NCI-H2171 (cell line): ENCODE measurements at places on chromosomes 13 and 19.
A peak's percentile ranks its signal among the peaks of the same experiment; 100 is the strongest.

DNA sequence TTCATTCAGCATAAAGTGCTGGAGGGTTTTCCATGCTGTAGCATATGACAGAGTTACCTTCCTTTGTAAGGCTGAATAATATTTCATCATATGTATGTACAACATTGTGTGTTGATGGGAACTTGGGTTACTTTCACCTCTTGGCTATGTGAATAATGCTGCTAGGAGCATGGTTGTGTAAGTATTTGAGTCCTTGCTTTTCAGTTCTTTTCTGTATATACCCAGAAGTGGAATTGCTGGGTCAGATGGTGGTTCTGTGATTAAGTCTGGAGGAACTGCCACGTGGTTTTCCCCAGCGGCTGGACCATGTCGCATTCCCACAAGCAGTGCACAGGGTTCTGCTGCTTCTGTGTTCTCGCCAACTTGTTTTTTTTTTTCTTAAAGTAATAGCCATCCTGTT, 101.2 kb upstream of the TEX29 start:
- no peak for DNase-seq

GRCh38 chr19:50272263-50272897, 56.8 kb downstream of the KCNC3 start:
- DNase-seq = no peak

GRCh38 chr13:76048675-76049375, 412.7 kb downstream of the LMO7 start:
- DNase-seq = no peak

- no peak for DNase-seq
Measured at GRCh38 chr13:23868521-23868920, 20.7 kb downstream of the MIPEP start.

- no peak for DNase-seq
Measured at GRCh38 chr13:106768991-106769390, 201.1 kb upstream of the ARGLU1 start.

GRCh38 chr19:45113628-45114027, 20.6 kb downstream of the PPP1R37 start:
- DNase-seq = peak; percentile 49

DNA sequence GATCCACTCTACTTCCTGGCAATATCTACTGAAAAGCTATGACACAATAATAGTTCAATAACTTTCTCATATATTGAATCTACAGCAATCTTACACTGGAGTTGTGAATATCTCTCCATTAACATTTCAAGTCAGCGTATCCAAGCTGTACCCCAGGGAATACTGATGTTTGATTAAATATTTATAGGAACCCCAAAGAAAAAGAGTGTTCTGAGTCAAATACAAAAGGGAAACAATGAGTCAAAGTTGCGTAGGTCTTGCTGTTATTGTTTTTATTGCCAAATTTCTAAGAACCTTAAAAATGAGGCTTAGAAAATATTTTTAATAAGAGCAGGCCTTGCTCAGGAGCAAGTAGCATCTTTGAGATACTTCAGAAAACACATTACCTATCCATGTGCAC, 415.5 kb downstream of the FGF14 start:
- no peak for DNase-seq

GRCh38 chr19:33701565-33701964, 79.8 kb downstream of the CHST8 start:
- no peak for DNase-seq

GRCh38 chr19:13840305-13841085, 36.4 kb upstream of the NANOS3 start:
- DNase-seq = no peak

GRCh38 chr13:101944521-101944920, 457.3 kb downstream of the FGF14 start:
- no peak for DNase-seq

- no peak for DNase-seq
Measured at GRCh38 chr19:45568732-45569131, 15.9 kb downstream of the OPA3 start.

DNA sequence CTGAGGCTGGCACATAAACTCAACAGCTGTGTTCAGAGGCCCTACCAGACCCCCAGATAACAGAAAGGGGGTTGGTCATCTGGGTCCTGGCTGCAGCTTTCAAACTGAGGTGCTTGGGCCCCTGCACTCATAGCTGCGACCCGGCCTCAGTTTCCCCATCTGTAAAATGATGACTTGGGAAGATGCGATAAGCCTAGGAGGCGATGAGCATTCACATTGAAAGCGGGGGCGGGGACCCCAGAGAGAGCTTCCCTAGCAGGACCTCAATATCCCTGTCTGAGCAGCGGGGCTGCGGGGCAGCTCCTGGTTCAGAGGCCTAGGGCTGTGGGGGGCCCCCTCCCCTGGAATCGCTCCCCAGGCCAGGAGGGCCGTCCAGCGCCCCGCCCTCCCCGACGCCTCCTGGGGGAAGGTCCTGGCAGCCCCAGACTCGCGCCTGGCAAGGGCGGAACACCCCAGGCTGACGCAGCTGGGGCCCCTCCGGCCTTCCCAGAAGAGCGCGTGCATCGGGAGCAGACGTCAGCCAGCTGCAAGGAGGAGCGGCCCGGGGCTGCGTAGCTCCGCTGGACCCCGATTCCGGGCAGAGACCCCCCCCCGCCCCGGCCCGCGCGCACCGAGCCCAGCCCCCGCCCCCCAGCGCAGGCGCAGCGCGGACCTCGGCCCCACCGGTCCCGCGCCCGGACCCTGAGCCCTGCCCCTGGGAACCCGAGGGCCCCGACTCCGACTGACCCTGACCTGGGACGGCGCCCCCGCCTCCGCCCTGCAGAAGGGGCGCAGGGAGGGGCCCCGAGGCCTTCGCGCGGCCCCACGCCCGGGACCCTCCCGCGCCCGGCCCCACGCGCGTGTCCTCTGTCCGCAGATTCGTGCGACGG, 3.5 kb downstream of the FSTL3 start:
- no peak for DNase-seq

- no peak for DNase-seq
Measured at GRCh38 chr19:1935484-1936208, 5.3 kb upstream of the CSNK1G2 start.

DNA sequence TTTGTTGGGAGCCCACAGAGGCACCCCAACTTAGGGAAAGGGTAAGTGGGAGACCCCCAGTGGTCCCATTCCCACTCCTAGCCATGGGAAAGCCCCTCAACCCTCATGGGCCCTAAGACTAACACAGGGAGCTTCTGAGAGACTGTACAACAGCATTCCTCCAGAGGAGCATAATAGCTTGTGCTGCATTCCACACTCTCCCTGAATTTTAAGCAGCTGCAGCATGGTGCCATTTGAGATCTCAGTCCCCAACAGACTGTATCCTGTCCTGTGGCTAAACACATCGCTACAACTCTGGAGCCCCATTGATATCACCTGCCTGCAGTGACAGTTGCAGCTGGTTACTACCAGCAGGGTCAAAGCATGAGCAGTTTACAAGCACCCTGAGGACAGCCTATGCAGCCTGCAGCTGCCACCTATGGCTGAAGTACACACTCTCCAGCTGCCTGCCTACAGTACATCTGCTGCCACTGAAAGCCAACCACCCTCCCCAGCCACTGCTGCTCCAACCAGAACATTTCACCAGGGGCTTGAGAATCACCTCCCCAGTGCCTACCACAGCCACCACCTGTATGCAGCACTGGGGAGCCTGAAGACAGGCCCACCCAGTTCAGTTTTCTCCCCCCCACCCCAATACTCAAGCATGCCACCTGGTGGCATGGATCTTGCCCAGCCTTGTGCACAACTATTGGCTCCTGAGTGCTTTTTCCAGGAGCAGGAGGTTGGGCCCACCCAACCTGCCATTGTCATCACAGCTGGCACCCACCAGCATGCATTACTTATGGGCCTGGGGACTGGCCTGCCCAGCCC, 557.3 kb downstream of the GPC5 start:
- DNase-seq = no peak

DNA sequence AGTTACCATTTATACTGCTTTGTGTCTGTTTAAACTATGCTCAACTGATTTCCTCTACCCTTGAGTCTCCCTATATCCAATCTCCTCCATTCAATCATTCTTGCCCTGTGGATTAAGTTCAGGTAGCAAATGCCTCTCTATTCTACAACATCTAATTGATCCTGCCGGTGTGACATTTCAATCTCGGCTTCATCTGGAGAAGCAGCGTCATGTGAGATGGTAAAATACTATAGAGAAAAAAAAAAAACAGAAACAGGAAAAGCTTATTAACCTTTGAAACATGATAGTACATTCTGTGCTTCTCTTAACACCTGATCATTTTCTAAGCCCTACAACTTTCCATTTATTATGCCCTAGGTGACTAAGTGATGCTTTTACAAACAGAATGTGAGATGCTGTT, 89.4 kb downstream of the KCTD12 start:
- DNase-seq = peak; percentile 56

DNA sequence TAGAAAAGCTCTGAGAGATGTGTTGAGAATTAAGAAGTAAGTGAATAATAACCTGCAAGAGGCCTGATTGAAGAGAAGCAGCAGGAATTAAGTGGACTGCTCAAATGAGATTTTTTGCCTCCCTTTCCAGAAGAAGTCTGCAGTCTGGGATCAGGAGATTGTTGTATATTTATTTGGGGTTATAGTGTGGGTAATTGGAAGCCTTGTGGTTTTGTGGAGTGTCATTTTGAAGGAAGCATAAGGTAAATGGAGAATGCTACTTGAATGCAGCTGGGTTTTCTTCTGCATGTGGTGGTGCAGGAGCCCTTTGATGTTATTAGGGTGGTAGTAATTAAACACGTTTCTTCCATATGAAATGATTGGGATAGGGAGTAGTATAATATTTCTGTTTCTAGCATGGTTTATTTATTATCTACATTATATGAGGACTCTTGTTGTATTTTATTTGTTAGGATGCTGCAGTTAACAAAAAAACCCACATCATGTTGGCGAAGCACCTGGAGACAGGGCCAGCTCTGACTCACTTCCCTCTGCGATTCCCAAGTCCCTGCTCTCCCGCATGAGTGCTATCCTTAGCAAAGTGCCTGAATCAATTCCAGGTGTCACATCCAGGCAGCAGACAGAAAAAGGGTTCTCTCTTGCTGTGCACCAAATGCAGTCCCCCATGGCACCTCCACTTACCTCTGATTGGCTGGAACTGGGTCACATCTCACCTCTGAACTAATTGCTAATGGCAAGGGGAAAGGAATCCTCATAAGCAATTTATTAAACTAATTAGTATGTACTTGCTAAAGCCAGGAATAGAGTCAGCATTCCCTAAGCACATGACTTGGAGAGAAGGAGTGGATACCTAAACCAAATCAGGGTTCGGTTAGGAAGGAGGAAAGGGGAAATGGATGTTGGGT, 54.8 kb downstream of the DGKH start:
- no peak for DNase-seq

DNA sequence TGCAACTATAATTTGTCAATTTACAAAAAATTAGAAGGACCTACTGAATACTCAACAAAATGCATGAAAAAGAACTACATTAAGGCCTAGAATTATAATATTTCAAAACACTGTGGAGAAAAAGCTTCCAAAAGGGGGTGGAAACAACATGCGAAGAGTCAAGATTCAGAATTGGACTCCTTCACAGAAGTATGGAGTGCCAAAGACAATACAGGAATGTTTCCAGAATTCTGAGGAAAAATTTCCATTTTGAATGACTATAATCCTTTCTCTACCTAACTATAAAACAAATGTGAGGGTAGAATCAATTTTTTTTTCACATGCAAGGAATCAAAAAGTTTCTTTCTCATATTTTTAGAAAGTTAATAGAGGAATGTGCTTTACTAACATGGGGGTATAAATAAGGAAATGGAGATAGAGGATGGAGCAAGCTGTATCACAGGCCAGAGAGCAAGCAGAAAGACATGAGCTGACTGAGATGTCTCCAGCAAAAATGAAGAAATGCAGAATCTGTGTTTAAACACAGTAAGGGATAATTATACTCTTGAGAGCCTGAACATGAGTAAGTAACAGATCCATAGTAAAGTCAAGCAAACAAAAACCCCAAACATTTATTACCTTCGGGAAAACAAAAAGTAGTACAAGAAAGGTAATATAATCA, 39.5 kb upstream of the SMAD9 start:
- DNase-seq = no peak

GRCh38 chr13:43770871-43771270, 15.9 kb downstream of the ENOX1 start:
- no peak for DNase-seq

DNA sequence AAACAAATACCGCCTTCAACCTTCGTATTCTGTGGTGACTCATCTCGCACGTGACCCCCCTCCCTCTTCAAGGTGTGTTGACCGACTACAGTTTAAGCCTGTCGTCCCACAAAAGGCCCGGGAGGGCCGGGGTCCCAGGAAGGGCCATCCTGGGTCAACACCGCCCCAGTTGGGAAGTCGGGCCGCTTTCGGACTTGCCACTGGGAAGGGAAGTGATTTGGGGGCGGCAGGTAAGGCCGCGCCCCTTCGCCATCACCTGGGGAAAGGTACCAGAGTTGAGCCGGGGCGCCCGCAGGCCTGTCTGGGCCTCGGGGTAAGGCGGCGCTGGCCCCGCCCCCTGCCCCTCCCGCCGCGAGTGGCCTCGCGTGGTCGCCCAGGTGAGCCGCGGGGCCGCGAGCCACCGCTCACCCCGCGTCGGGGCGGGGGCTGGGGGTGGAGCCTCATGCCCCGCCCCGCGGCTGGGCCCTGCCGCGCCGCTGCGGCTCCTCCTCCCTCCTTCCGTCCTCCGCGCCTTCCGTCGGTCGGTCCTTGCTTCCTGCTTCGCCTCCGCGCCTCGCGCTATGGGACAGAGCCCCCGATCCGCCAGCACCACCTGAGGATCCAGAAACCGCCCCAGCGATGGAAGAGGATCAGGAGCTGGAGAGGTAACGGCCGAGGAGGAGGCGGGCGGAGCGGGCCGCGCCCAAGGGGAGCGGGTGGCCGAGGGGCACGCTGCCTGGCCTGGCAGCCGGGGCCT, at the start of gene POLR1D:
POLR1D (plus strand) TSS at position 527 of the 736 bp plus-strand sequence; CDS start at position 619, 92 bp downstream.
- DNase-seq = peak; percentile 60

GRCh38 chr19:16327911-16328823, 3.5 kb downstream of the KLF2 start:
- no peak for DNase-seq

GRCh38 chr13:113923376-113924063, 50.4 kb downstream of the C13orf46 start:
- DNase-seq = no peak

GRCh38 chr13:73984949-73985691, 149.1 kb downstream of the KLF12 start:
- DNase-seq = no peak

GRCh38 chr13:103224804-103225203, 158.6 kb upstream of the SLC10A2 start:
- no peak for DNase-seq

GRCh38 chr13:24168979-24169378, 8.5 kb downstream of the SPATA13 start:
- no peak for DNase-seq

DNA sequence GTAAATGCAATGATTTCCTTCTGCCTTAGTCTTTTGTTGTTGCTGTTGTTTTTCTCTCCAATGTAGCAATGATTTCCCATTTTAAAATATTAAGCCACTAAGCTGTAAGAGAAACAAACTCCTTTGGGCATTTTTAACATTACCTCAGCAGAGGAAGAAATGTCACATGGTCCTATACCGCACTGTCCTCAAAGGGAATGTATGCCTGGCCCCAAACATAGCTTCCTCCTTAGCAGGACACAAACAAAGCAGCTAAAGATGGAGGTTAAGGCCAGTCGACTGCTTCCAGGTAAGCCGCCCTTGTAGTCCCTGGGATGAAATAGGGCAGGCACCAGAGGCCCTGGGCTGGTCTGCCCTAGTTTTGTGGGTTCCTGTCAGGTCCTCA, 249.0 kb downstream of the TSHZ3 start:
- DNase-seq = no peak

- DNase-seq = no peak
Measured at GRCh38 chr13:50905256-50905655, 4.3 kb upstream of the RNASEH2B start.
